ENCODE measurements at places on chromosomes 7 and 10.

- no peak for DNase-seq
Measured at GRCh38 chr7:4783292-4783652, 7.8 kb downstream of the AP5Z1 start.

DNA sequence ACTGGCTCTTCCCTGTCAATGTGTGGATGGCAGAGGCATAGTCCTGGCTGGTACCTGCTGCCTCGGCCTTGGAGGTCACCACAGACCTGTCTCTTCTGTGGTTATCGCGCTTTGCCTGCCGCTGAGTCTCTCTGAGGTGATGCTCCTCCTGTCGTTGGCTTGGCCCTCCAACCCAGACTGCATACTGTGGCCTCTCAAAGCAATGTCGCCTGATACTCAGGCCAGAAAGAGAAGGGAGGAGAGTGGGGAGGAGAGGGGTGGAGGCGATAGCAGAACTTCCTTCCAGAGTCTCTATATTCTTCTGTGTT lies 133.2 kb upstream of the KCNMA1 start:
- DNase-seq, result no peak

DNA sequence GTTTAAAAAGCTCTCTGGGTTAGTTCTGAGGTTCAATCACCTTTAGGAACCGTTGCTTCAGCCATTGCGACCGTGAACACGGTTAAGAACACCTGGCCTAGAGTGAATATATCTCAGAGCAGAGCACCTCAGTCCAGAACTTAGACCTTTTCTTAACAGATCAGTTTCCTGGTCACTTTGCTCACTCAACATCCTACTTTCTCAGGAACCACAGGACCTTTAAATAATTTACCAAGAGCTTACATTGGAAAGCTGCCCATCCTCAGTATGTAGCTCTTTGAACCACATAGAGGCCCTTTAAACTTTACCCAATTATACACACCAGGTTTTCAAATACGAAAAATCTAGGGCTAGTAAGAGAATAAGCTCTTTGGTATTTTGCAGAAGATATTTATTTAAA lies 153.2 kb downstream of the NRBF2 start:
- no peak for DNase-seq

DNA sequence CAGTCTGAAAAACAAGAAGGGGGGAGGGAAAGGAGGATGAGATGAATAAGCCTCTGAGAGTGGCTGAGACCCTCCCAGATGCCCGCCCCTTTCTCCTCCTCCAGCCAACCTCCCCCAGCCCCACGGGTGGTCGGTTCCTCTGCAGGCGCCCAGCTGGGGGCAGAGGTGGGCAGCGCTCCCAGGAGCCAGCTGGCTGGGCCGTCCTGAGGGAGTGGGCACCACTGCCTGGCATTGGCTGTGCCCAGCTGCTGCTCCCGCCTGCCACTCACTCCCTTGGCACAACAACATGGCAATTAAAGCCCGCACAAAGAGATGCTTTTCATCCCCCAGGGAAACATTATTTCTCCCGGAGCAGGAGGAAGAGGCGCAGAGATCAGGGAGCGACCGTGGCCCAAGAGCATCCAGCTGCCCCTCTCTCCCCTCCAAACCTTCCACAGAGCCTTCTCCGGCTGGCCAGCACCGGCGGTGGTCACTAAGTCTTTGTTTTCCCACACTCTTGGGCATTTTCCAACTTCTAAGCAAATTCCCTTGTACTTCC lies 107.2 kb downstream of the SPDYE5 start:
- no peak for DNase-seq

- no peak for DNase-seq
Measured at GRCh38 chr10:38127812-38128211, 33.7 kb downstream of the ZNF37A start.

- DNase-seq, result no peak
Measured at GRCh38 chr10:33529234-33529633, 194.8 kb upstream of the NRP1 start.

DNA sequence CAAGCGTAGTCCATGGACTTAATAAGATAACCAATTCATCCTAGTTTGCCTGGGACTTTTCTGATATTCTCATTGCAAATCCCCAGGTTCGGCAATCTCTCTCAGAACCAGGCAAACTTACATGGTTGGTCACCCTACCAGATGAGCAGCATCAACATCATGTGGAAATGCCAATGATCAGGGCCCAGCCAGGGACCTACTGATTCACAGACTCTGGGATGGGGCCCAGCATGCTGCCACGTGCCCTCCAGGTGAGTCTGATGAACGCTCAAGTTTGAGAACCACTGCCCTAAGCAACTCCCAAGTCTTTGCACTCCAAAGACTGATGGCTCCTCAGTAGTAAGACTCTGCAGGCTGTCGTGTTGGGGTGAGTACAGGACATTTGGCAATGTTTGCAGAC lies 2.7 kb downstream of the LAMB4 start:
- no peak for DNase-seq

DNA sequence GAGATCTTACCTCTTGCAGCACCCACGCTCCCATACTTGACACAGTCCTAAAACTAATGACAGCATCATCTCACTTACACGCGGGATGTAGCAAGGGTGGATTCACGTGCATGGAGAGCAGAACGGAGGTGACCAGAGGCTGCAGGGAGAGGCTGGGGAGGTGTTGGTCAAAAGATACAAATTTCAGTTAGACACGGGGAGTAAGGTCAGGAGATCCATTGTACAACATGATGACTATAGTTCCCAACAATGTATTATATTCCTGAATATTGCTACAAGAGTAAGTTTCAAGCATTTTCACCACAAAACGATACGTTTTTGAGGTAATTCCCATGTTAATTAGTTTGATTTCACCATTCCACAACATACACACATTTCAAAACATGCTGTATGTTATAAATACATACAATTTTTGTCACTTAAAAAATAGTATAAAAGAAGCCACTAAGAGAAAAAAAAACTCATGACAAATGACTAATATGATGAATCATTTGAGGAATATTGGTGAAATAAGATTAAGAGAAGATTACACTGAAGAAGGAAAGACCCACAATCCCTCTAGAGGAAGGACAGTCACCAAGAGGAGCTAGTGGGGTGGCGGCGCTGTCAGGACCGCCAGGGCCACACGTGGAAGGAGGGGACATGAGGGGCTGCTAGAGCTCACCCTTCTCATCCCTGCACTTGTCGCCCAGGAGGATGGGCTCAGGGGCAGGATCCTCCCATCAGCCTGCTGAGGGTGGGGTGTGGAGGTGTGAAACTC lies 49.4 kb upstream of the EGFR start:
- DNase-seq, result no peak

GRCh38 chr10:17910125-17910789 lies 41.5 kb upstream of the SLC39A12 start:
- DNase-seq, result no peak

- DNase-seq, result peak; percentile 66
Measured at GRCh38 chr7:157010588-157011332, at the start of gene MNX1. Gene MNX1 (minus strand): TSS chr7:157010663. CDS start chr7:157010350, 313 bp downstream.

- DNase-seq, result no peak
Measured at GRCh38 chr7:8114175-8114574, 145.6 kb downstream of the GLCCI1 start.

- no peak for DNase-seq
Measured at GRCh38 chr7:93765475-93765874, 125.1 kb downstream of the TFPI2 start.

- DNase-seq, result no peak
Measured at GRCh38 chr10:6128087-6128486, 39.3 kb downstream of the RBM17 start.

DNA sequence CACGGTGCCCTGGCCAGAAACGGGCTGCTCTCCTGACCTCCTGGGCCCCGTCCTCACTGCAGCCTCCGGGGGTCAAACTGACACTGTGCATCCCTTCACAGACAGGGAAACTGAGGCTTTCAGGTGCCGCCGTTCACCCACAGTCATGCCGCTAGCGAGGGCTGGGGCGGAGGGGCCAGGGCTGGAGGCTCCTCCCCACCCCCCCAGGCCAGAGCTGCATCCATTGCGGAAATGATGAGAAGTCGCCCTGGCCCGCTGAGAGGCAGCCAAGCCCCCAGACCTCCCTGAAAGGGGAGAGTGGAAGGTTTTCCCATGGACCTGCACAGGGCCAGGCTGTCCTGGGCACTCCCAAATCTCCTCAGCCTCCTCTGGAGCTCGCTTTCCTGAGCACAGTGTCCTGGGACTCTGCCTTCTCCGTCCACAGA lies 16.5 kb upstream of the INPP5A start:
- DNase-seq, result no peak

DNA sequence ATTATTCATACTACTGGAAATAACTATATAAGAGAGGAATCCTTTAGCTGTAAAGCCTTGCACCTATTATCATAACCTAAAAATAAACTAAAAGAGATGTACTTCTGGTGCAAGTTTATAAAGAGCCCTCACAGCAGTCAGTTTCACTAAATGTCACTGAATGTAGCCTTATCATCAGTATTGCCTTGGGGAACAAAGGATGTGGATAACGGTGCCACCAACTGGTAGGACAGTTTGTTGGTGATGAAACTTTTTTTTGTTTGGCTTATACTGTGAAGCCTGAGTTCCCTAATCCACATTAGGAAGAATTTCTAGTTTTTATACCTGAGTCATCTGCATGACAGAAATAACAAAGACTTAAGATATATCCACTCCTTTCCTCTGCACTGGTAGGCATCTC lies 117.9 kb upstream of the COL1A2 start:
- DNase-seq, result no peak

DNA sequence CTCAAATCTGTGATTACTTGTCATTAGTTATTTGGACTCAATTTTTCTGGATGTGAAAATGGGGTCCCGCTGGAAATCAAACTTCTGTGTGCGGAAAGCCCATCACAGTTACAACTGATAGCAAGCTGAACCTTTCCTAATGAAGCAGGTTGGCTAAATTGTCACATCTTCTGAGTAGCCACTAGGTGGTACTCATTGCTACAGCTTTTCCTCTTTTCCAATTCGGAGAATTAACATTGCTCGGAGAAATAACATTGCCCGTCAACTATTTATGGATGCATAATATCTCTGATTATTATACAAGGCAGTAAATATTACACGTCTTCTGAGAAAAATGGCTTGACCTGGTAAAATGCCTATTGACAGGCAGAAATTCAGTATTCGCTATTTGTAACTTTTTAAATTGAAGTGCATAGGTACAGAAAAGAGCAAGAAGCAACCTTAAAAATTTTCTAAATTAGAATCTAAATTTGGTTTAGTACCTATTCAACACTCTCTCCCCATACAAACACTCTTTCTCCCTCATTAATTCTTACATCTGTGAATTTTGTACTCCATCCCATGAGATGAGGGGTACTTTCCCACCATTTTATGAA lies 17.3 kb upstream of the BLOC1S2 start:
- DNase-seq, result no peak

DNA sequence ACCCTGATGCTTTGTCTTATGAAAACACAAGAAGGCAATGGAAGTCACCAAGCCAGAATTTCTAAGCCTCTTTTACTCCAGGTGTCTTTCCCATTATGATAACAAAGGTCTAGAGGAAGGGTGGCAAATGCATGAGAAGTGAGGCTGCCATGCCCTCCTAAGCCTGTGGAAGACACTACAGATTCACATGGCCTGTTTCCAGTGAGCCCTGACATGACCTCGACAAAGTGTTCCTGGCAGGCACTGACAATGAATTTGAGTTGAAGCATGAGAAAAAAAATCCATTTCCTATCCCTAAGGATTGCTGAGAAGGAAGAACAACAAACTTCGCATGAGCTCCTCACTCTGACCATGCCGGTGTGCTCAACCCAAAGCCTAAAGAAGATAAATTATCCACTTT lies 268.0 kb downstream of the HTR7 start:
- DNase-seq, result no peak

GRCh38 chr7:98514211-98515031 lies 102.7 kb upstream of the NPTX2 start:
- DNase-seq, result no peak

DNA sequence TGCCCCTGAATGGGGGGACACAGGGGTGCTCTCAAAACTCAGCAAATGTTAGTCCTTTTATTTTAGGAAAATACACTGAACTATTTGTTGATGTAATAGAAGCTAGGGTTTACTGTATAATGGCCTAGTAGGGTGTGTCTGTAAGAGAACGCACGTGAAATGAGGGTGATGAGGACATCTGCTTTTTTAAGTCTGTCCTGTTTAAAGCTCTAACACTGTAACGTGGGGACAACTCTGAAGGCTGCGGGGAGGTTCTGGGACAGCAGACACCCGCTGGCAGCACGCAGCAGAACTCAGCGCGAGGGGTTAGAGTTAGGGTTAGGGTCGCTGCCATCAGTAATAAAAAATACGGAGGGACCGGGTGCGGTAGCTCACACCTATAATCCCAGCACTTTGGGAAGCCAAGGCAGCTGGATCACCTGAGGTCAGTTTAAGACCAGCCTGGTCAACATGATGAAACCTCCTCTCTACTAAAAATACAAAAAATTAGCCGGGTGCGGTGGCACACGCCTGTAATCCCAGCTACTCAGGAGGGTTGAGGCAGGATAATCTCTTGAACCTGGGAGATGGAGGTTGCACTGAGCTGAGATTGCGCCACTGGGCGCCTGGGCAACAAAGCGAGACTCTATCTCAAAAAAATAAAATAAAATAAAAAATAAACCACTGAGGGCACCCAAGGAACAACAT lies 98.0 kb downstream of the CTBP2 start:
- no peak for DNase-seq

DNA sequence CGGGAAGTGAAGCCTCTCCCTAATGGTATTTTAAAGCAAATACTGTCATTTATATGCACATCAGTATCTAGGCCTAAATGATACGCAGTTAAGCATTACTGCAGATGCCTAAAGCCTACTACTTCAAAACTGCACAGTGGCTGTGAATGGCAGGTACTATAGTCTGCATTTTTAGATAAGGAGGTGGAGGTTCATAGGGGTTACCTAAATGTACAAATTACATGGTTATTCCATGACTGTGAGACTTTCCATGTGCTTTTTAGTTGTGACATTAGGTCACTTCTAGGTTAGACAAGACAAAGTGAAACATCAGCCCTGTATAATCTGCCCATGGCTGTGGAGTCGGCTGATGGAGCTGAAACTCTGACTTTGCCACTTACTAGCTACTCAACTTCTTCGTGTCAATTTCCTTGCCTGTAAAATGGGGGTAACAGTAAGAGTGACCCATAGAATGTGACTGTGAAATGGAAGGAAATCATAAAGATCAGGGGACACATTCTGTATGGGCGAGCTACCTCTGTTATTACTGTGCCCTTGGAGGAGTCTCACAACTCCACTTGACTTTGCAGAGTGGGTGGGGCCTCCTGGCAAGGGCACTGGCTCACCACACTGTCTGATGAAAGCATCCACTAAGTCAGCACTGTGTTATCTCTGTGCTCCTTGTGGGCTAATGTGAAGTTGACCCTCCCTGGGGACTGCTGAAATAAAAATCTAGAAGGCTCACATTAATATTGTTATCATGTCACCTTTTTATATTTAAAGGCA lies 239.4 kb downstream of the TNS3 start:
- no peak for DNase-seq

DNA sequence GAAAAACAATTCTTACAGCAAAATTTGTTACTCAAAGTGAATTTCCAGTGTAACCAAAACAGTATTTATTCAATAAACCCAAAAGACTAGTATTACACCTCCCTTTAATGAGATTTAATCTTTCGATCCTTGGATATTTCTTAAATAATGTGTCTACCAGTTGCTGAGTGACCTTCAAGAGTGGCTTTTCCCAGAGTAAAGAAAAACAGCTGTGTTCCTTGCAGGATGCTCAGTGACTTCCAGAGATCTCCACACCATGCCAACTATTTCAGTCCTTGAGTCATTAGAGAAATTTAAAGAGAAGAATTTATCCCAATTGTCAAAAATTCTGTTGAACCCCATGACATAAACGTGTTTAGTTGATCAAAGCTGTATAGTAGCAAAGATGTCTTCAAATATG lies 44.0 kb downstream of the IMMP2L start:
- no peak for DNase-seq

GRCh38 chr7:155471718-155472117 lies 13.8 kb downstream of the EN2 start:
- no peak for DNase-seq

All from NCI-H187 treated with DMSO at 0.1 percent for 48 hours (cell line).